ENCODE measurements at places on chromosomes 1 and 21.

- H3K36me3 ChIP-seq, result peaks cover 17% of the 10 kb centered on the region
- no peak for DNase-seq
- no peak overlapping the region for H3K4me3 ChIP-seq
- H3K27ac ChIP-seq, result no peak overlapping the region
Observed at GRCh38 chr1:147641695-147642592, 28.4 kb downstream of the ACP6 start.

DNA sequence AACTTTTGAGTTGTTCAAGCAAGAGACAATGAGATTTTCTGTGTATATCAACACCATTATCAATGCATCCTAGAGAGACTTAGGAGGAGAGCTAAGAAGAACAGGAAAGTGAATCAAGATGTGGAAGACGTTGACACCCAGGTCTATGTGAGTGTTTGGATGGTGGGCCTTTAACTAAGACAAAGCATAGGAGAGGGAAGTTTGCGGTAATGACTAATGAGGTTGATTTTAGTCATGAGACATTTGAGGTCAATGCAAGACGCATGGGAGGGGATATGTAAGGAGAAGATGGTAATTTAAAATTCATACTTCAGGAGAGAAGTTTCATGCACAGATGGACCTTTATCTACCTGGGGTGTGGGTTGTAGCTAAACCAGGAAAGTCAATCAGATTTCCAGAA lies 269.6 kb downstream of the VAV3 start:
- H3K27me3 ChIP-seq, result no peaks in the 10 kb centered on the region
- no peaks in the 10 kb centered on the region for H3K36me3 ChIP-seq
- no peak overlapping the region for H3K4me3 ChIP-seq
- no peak for DNase-seq

- peaks cover 7% of the 10 kb centered on the region for H3K27me3 ChIP-seq
Observed at GRCh38 chr1:70083519-70083918, 121.9 kb downstream of the LRRC40 start.

DNA sequence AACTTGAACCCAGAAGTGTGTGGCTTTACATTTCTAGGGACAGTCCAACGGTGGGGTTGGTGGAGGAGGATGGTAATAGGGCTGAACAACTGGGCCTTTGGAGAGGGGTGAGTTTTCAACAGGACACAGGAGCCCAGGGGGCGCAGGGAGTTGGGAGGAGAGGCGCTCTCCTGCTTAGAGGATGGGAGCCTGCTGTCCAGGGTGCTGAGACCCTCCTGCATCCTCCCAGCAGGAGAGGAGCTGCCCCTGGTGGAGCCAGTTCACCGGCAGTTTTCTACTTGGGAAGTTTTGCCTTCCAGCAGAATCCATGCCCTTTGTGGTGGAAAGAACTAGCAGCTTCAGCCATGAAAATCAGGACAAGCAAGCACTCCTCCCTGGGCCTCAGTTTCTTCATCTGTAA lies 8.6 kb downstream of the KCNC4 start:
- no peak overlapping the region for H3K27ac ChIP-seq
- DNase-seq, result no peak
- H3K36me3 ChIP-seq, result no peaks in the 10 kb centered on the region
- peaks cover 6% of the 10 kb centered on the region for H3K27me3 ChIP-seq
- H3K4me3 ChIP-seq, result no peak overlapping the region
